ENCODE measurements at places on chromosomes 3 and 15. TPM values are rescaled to one million over a fixed set of nuclear protein-coding genes. Genes with fewer than 3 reads are reported as not detected.

The CDCP1 gene
- 1.1 TPM for total RNA-seq

DNA sequence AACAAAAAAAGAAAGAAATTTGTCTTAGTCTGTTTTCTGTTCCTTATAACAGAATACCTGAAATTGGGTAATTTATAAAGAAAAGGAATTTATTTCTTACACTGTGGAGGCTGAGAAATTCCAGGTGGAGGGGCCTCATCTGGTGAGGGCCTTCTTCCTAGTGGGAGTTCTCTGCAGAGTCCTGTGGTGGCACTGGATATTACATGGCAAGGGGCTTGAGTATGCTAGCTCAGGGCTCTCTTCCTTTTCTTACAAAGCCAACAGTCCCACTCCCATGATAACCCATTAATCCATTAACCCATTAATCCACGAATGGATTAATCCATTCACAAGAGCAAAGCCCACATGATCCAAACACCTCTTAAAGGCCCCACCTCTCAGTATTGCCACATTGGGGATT is 2.9 kb upstream of the SATB1 start:
- DNase-seq: no peak
- H3K27ac ChIP-seq: no peak overlapping the region
- H3K4me1 ChIP-seq: peaks cover 11% of the 10 kb centered on the region
- no peaks in the 10 kb centered on the region for H3K36me3 ChIP-seq
- no peak overlapping the region for H3K4me3 ChIP-seq

GRCh38 chr15:59722476-59722875 is 33.4 kb upstream of the BNIP2 start:
- H3K4me3 ChIP-seq: no peak overlapping the region
- no peaks in the 10 kb centered on the region for H3K4me1 ChIP-seq
- H3K27ac ChIP-seq: no peak overlapping the region
- no peaks in the 10 kb centered on the region for H3K27me3 ChIP-seq

The NEK10 gene
- 56.9 TPM for total RNA-seq

DNA sequence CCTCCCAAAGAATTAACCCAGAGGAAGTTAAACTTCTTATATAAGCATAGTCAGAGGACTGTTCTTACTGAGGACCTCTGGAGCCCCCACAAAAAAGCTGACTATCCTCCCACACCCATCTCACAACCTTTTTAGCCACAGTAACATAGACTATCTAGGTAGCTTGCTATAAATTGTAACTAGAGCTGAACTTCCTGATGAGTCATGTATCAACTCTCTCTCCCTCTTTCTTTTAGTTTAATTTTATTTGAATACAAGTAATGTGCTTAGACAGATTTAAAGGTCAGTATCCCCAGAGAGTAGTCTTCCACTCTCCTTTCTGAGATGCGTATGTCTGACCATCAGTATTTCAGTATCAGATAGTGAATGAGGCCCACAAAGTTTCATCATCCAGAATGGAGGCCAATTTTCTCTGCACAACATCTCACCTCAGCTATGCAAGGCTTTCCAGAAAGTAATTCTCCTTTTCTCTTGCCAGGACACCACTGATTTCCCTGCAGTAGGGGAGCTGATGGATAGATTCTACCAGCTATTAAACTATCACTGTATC is 104.0 kb upstream of the MYRIP start:
- no peak overlapping the region for H3K4me3 ChIP-seq
- H3K4me1 ChIP-seq: no peaks in the 10 kb centered on the region
- H3K27me3 ChIP-seq: no peaks in the 10 kb centered on the region
- H3K36me3 ChIP-seq: no peaks in the 10 kb centered on the region

DNA sequence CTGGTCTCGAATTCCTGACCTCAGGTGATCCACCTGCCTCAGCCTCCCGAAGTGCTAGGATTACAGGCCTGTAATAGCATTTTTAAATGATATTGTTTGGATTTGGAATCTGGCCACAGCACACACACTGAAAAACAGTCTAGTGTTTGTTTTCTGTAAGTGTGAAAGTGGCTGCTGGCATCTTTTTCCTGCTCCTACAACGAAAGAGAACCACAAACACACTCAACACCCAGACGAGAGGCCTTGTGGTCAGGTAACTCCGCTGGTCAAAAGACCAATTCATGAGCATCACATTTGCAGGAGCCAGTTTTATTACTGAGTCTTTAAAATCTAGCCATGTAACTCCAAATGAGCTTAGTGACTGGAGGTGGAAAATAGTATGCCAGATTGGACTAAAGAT is 50.2 kb downstream of the IMPG2 start:
- H3K27ac ChIP-seq: no peak overlapping the region
- no peak overlapping the region for H3K4me3 ChIP-seq
- no peaks in the 10 kb centered on the region for H3K4me1 ChIP-seq
- H3K36me3 ChIP-seq: no peaks in the 10 kb centered on the region

DNA sequence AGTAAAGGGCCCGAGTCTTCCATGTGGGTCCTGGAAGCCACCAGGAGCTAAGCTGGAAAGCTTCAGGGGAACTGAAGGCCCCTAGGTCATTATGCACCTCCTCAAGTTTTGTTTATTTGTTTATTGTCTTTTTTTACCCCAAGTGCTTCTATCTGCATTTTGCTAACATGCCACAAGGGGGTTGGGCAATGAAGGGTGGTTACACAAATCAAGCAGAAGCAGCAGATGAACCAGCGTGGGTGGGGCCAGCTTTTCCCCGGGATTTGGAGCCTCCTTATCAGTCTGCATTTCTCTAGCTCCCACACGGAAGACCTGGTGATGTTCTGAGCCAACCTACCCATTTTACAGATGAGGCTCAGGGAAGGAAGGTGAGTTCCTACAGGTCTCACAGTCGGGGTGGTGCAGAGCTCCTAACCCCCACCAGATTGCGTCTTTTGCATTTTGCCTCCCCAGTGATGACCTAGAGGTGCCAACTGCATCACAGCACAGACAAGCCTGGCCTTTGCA is 16.8 kb downstream of the TMC3 start:
- H3K36me3 ChIP-seq: no peaks in the 10 kb centered on the region
- DNase-seq: no peak
- no peak overlapping the region for H3K27ac ChIP-seq

The BCL2A1 gene
- total RNA-seq: not detected

DNA sequence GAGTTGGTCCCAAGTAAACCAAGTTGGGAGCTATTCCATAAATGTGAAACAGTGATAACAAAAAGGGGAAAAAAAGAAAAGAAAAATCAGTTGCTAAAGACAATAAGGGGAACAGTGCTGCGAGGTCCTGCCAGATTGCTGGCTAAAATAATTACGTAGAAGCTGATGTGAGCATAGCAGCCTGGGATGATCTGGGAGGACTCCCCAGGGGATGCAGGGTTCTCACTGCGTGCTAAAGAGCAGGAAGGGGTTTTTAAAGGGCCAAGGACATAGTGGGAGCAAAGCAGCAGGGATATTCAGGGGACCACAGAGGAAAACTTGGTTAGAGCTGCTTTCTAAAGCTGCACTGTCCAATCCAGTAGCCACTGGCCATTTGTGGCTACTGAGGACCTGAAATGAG is 133.0 kb upstream of the UMPS start:
- no peak for DNase-seq
- no peaks in the 10 kb centered on the region for H3K36me3 ChIP-seq
- no peak overlapping the region for H3K27ac ChIP-seq
- H3K27me3 ChIP-seq: no peaks in the 10 kb centered on the region

The DRD3 gene
- total RNA-seq: 0.37 TPM

- H3K4me3 ChIP-seq: no peak overlapping the region
- no peak overlapping the region for H3K27ac ChIP-seq
- peaks cover under 1% of the 10 kb centered on the region for H3K4me1 ChIP-seq
- H3K36me3 ChIP-seq: no peaks in the 10 kb centered on the region
- no peak for DNase-seq
- no peaks in the 10 kb centered on the region for H3K27me3 ChIP-seq
Measured at GRCh38 chr15:49038382-49038781, 7.9 kb downstream of the SECISBP2L start.

GRCh38 chr3:163056874-163057497 is 1560.4 kb downstream of the OTOL1 start:
- H3K27me3 ChIP-seq: no peaks in the 10 kb centered on the region
- DNase-seq: peak; percentile 79
- H3K4me3 ChIP-seq: no peak overlapping the region
- H3K36me3 ChIP-seq: no peaks in the 10 kb centered on the region

The HYAL2 gene
- 111 TPM for total RNA-seq

The GCSAM gene
- 0.06 TPM for total RNA-seq

- no peaks in the 10 kb centered on the region for H3K36me3 ChIP-seq
- no peaks in the 10 kb centered on the region for H3K4me1 ChIP-seq
- H3K27me3 ChIP-seq: no peaks in the 10 kb centered on the region
- no peak for DNase-seq
Measured at GRCh38 chr3:149299938-149300801, 33.3 kb downstream of the TM4SF18 start.

The XYLB gene
- total RNA-seq: 5.9 TPM

DNA sequence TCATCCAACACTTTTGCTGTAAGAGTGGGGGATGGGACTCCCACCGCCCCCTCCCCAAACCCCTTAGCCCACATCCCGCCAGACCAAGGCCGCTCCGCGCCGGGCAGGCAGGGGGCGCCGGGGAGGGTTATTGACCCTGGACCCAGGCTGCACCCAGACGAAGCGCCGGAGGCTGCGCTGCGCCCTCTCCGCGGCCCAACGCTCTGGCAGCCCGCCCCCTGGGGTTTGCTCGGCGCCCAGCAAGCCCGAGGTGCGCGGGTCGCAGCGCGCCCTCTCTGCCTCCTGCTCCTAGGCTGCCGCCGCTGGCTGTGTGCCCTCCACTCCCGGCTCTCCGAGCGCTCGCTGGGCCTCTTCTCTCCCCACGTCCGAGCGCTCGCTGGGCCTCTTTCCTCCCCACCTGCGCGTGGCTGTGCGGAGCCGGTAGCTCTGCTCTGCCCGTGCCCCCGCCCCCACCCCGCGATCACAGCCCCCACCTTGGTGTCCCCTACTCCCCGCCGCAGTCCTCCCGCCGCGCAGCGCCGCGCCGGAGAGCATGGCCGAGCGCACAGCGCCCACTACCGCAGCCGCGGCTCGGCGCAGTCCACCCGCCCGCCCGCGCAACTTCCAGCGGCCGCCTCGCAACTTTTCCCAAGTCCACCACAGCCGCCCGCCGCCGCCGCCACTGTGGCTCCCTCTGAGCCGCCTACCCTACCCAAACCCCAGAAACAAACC is 1.2 kb downstream of the MECOM start:
- DNase-seq: peak; percentile 60
- no peaks in the 10 kb centered on the region for H3K36me3 ChIP-seq
- peak overlapping the region; percentile 26 for H3K27ac ChIP-seq
- peaks cover 1% of the 10 kb centered on the region for H3K27me3 ChIP-seq
- peak overlapping the region; percentile 66 for H3K4me3 ChIP-seq

The SPINK8 gene
- total RNA-seq: not detected

The TMEM212 gene
- total RNA-seq: 2.5 TPM

DNA sequence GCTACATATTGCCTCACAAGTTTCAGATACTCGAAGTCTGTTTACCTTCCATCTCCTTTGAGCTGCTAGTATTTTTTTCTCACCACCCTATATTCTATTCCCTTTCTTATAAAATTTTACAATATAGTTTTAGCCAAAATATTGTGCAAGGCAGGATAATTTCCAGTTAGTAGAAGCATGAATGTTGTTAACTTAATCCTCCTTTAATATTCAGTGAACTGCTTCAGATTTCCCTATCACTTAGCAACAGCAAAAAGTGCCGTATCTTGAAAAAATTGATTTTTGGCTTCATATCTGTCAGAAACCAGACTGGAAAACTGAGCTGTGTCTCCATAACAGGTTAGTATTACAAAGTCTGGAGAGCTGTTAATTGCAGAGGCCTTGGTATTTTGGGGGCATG is 24.0 kb downstream of the PLSCR4 start:
- H3K4me1 ChIP-seq: no peaks in the 10 kb centered on the region

The ROPN1 gene
- 80.8 TPM for total RNA-seq

DNA sequence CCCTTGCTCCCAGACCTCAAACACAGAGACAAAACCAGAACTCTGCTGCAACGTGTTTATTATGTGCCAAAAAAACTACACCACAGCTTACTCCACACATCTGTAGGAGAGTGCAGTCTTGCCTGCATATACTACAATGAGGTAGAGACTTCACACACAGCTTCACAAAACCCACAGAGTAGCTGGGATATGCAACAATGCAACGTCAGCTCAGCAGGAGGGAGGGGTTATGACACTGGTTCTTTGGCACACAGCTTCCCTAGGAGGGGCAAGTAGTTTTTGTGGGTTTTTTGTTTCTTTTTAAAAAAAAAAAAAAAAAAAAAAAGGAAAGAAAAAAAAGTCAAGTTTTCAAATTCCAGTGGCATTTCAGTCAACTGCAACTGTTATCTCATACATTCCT is 2.9 kb upstream of the RPS17 start:
- H3K4me3 ChIP-seq: no peak overlapping the region
- H3K27ac ChIP-seq: no peak overlapping the region
- DNase-seq: no peak
- no peaks in the 10 kb centered on the region for H3K36me3 ChIP-seq

GRCh38 chr3:136678981-136679380 is 73.2 kb downstream of the STAG1 start:
- no peaks in the 10 kb centered on the region for H3K27me3 ChIP-seq
- no peak overlapping the region for H3K4me3 ChIP-seq
- H3K36me3 ChIP-seq: no peaks in the 10 kb centered on the region
- DNase-seq: no peak

DNA sequence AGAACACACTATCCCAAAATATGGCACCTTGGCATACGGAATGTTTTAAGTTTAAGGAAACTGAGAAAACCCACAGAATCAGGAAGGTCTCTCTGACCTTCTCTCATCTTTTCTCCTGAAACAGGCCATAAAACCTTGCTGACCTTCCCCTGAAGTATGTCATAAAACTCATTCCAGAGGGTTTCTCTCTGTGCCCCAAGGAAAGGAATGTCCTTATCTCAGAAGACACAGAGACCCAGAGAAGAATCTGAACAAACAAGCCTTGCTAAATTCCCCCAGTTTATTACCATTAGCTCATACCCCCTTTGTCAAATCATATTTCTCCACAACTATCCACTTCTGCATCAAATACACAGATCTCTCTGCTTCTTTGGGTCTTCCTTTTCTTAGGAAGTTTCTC is 603.1 kb downstream of the MCTP2 start:
- DNase-seq: no peak
- no peak overlapping the region for H3K4me3 ChIP-seq
- no peaks in the 10 kb centered on the region for H3K36me3 ChIP-seq
- H3K4me1 ChIP-seq: no peaks in the 10 kb centered on the region

DNA sequence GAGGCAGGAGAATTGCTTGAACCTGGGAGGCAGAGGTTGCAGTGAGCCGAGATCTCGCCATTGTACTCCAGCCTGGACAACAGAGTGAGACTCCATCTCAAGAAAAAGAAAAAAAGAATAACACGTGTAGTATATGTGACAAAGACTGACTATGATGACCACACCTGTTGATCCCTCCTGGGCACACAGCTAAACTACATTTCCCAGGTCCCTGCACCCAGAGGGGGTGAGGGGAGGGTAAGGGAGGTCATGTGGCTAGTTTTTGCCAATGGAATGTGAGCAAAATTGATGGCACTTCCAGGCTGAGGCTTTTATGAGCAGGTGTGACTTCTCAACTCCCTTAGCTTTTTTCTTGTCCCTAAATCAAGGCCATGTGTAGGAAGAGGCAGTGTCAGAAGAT is 58.2 kb downstream of the KLHL6 start:
- no peaks in the 10 kb centered on the region for H3K4me1 ChIP-seq
- no peaks in the 10 kb centered on the region for H3K36me3 ChIP-seq
- H3K27me3 ChIP-seq: no peaks in the 10 kb centered on the region
- H3K27ac ChIP-seq: no peak overlapping the region

The OIP5 gene
- total RNA-seq: 21.2 TPM
